Stimulated activated CD8-positive, alpha-beta memory T cell treated with anti-CD3 and anti-CD28 coated beads, Interleukin-2, amount 100 ng/mL, for 48 hours (primary cell): ENCODE measurements at places on chromosomes 2 and 18.

GRCh38 chr2:135657806-135658582, 83.7 kb upstream of the UBXN4 start:
- DNase-seq = peak; percentile 20

- DNase-seq = no peak
Observed at GRCh38 chr18:59273759-59274532, 692 bp upstream of the RAX start.

GRCh38 chr18:72376256-72376655, 167.9 kb downstream of the CBLN2 start:
- DNase-seq = no peak

GRCh38 chr2:138476940-138477339, 24.6 kb upstream of the SPOPL start:
- no peak for DNase-seq

GRCh38 chr2:236955521-236956030, 130.1 kb upstream of the COPS8 start:
- DNase-seq = no peak

- no peak for DNase-seq
Observed at GRCh38 chr2:156563994-156564753, 128.0 kb downstream of the GPD2 start.

DNA sequence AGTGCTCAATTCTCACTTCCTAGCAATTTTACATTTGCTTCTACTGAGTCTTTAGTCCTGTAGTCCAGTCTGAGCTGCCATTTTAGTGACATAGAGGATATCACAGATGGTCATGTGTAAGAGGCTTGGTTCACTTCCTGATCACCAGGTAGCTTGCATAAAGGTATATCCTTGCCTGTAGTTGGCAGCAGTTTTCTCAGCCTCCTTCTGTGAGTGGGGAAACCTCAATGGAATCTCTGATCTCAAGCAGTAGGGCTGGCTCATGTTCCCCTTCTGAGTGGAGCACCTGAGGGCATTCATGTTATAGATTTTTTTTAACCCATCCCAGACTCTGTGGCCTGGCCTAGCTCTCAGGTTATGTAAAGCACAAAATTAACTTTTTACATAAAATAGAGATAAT, 278.4 kb downstream of the RDH14 start:
- no peak for DNase-seq

DNA sequence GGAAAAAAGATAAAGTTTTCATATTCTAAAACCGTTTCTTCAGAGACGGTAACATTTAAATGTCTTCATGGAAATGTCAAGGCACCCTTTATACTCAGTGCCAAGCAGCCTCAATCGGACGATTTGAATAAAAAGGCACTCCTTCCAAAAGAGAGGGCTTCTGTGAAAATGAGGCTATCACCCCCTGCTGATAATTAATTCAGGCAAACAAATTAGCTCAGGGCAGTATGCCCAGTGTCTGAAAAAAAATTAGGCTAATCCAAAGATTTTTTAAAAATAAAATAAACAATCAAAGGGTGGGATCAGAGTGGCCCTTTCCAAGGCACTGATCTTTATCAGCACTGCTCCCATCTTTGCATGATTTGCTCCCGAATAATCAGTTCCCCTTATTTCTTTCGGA, 151.0 kb upstream of the PID1 start:
- DNase-seq = no peak

- DNase-seq = no peak
Observed at GRCh38 chr2:3022841-3023372, 354.7 kb downstream of the EIPR1 start.

DNA sequence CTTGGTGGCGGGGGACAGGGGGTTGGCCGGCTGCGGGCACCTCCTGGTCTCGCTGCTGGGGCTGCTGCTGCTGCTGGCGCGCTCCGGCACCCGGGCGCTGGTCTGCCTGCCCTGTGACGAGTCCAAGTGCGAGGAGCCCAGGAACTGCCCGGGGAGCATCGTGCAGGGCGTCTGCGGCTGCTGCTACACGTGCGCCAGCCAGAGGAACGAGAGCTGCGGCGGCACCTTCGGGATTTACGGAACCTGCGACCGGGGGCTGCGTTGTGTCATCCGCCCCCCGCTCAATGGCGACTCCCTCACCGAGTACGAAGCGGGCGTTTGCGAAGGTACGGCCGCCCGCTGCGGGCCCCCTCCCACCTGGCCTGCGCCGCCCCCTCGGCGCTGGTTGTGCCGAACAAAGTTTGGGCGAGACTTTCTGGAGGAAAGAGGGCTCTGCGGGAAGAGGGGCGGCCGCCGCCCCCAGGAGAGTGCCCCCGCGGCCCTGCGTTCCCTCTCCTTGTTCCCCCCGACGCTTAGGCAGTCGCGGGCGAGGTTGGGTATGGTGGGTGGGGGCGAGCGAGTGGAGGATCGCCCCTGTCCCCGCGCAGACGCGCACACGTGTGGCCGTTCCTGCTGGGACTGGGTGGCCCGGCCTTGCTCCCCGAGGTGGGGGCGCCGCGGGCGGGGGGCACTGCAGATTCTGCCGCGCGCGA, 866 bp downstream of the CRIM1 start:
- peak; percentile 28 for DNase-seq

DNA sequence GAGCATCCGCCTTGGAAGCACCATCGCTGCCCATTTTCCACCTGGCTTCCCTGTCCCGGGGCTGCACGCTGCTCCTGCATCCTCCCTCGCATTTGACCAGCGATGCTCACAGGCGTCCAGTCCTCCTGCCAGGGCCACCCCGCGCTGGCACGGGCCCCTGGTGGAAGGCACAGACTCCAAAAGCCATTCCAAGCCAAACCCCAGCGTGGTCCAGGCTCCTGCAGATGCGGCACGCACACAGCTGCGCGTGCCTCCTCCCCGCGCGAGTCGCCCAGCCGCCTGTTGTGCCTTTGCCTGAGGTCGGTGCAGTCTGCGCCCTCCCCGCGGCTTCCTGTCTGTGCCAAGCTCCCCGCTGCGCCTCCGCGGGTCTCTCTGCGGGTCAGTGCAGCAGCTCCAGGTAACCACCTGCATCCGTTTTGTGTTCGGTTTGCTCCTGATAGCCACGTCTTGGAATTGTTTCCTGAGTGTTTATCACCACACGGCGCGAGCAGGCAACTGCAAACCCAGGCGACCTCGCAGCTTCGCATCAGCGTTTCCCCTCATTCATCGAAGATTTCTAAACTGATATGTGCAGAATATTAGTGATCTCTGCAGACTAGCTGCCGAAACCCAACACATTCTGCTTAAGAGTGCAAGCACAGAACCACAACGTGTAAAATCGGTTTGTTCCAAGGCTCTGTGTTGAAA, 65.2 kb upstream of the SALL3 start:
- DNase-seq = no peak

DNA sequence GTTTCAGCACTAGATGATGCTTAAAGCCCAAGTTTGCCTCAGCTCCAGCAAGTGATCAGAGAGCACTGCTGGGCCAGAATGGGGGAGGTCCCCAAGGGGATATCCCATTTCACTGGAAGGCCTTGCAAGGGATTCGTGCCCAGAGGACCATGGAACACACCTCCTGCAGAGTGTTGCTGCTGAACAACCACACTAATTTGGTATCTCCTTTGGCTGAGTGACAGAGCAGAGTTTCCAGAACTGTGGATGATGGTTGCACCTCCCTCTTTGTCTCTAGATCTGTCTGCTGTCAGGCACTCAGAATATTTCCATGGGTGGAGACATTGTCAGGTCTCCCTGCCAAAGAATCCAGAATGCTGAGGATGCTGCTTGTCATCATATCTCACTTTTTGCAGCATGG, 484.8 kb upstream of the NETO1 start:
- no peak for DNase-seq

DNA sequence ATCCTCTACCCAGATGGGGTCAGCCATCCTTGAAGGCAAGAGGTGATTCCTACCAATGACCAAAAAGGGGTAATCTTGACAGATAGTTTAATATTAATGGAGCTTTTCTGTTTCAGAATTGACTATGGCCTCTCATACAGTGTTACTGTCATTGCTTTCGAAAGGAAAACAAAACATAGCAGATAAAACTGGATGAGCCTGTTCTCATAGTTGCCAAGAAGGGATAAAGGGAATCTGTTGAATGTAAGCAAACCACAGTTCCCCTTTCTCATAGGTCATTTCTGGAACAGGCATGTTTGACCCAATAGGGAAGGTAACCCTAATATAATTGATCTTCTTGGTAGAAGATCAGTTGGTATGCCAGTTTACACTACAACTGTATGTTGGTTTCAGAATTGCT, 1.6 kb downstream of the RAB27B start:
- no peak for DNase-seq

- no peak for DNase-seq
Observed at GRCh38 chr2:2561346-2562095, 230.4 kb upstream of the MYT1L start.

- no peak for DNase-seq
Observed at GRCh38 chr2:144833075-144833637, 313.2 kb upstream of the ZEB2 start.

DNA sequence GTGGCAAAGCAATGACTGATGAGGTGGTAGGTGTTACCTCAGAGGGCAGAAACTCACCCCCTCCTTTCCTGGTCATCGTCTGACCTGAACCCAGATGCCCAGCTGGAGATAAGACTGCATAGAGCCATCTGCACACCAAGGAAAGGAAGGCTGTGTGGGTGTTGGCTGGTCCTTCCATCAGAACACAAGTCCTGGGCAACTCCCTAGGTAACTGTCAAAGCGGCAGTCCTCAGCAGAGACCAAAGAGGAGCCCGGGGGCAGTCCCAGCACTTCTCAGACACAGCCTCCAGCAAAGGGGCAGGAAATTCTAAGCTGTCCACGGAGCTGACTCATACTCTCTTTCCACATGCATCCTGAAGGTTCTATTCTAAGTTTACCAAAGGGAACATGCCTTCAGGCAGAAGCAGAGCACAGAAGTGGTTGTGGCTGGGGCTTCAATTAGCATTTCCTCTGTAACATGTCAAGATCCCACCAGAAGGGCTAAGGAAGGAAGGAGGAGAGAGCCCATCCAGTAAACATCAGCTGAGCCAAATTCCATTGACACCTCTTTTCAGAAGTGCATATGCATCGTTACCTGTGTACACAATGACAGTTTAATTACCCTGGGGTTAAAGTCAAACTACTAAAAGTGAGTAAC, 54.7 kb downstream of the SPRED2 start:
- DNase-seq = no peak

GRCh38 chr2:144679942-144680341, 160.0 kb upstream of the ZEB2 start:
- no peak for DNase-seq

GRCh38 chr2:160295519-160296207, 95.6 kb upstream of the ITGB6 start:
- no peak for DNase-seq

- no peak for DNase-seq
Observed at GRCh38 chr2:137980459-137980858, 16.2 kb downstream of the HNMT start.
